ENCODE measurements at places on chromosomes 1 and 21. TPM values are rescaled to one million over a fixed set of nuclear protein-coding genes. Genes with fewer than 3 reads are reported as not detected.

- H3K4me3 ChIP-seq, result no peak overlapping the region
- H3K27ac ChIP-seq, result no peak overlapping the region
- peaks cover 10% of the 10 kb centered on the region for H3K4me1 ChIP-seq
- H3K36me3 ChIP-seq, result no peaks in the 10 kb centered on the region
- no peaks in the 10 kb centered on the region for H3K27me3 ChIP-seq
- peak; percentile 74 for DNase-seq
Observed at GRCh38 chr1:116574581-116575291, 3.9 kb upstream of the CD58 start.

DNA sequence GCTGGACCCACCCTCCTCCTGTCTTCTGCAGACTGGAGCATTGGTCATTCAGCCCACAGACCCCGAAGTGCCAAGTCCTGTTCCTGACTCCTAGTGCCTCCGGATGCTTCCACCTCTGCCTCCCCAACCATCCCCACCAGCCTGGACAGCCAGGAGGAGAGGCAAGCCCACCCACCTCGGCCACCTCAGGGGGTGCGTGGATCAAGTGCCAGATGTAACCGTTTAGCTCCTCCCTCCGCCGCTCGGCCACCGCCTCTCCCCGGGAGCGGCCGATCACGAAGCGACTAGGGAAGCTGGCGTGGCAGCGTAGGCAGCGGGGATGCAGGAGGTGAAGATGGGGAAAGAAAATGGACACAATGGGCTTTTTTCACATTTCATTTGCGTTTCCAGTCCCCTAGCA, 18.1 kb upstream of the PPP1R15B start:
- DNase-seq, result no peak
- peaks cover under 1% of the 10 kb centered on the region for H3K4me1 ChIP-seq

The PRDM16 gene
- total RNA-seq, result 0.05 TPM

The SNRNP40 gene
- total RNA-seq, result 74.3 TPM

Data from liver (tissue), 10 donors.